NCI-H1092 (cell line): ENCODE measurements at places on chromosomes 16 and 17.

- no peak for DNase-seq
Measured at GRCh38 chr16:24279982-24280515, 23.9 kb downstream of the CACNG3 start.

DNA sequence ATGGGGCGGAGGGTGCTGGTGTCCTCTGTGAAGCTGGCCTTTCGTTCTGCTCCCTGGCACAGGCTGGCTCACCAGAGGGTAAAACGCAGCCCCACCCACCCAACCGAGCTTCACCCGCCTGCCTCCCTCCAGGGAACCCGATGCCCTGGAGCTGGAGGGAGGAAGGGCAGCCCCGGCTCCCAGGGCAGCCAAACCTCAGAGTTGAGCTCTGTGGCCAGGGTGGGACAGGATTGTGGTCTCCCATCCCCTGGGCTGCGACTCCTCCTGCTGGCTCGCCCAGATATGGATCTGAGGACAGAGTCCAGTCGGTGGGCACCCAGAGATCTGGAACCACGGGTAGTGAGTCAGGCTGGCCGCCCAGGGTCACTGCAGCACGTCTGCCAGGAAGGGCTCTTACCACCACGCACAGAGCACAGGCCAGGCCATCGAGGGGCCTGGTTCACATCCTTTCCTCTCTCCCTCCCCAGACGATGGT is 42.6 kb upstream of the CHMP6 start:
- no peak for DNase-seq

GRCh38 chr17:43741636-43742035 is 17.0 kb downstream of the SOST start:
- no peak for DNase-seq

- no peak for DNase-seq
Measured at GRCh38 chr17:31073411-31073810, 21.4 kb upstream of the NF1 start.

GRCh38 chr17:83037084-83037873 is 42.1 kb upstream of the METRNL start:
- no peak for DNase-seq

DNA sequence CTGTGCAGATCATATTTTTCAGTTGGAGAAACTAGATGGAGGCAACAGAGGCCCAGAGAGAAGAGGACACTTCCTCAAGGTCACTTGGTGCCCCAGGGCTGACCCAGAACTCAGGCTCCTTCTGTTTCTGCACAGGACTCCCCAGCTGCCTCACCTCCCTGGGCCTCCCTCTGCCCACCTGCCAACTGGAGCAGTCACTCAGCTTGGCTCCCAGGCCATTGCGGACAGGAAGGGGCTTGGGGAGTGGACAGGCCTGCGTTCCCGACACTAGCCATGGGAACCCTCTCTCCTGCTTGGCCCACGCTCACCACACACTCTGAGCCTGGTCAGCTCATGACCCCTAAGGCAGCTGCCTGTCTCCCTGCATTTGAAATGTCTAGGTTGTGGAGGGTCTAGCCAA is 78.1 kb upstream of the BRD7 start:
- DNase-seq: no peak

- DNase-seq: no peak
Measured at GRCh38 chr16:62751218-62751617, 715.0 kb upstream of the CDH8 start.

GRCh38 chr16:4679156-4679849 is 14.1 kb upstream of the NUDT16L1 start:
- peak; percentile 53 for DNase-seq

- no peak for DNase-seq
Measured at GRCh38 chr17:77354670-77355455, 214.1 kb downstream of the SEC14L1 start.

DNA sequence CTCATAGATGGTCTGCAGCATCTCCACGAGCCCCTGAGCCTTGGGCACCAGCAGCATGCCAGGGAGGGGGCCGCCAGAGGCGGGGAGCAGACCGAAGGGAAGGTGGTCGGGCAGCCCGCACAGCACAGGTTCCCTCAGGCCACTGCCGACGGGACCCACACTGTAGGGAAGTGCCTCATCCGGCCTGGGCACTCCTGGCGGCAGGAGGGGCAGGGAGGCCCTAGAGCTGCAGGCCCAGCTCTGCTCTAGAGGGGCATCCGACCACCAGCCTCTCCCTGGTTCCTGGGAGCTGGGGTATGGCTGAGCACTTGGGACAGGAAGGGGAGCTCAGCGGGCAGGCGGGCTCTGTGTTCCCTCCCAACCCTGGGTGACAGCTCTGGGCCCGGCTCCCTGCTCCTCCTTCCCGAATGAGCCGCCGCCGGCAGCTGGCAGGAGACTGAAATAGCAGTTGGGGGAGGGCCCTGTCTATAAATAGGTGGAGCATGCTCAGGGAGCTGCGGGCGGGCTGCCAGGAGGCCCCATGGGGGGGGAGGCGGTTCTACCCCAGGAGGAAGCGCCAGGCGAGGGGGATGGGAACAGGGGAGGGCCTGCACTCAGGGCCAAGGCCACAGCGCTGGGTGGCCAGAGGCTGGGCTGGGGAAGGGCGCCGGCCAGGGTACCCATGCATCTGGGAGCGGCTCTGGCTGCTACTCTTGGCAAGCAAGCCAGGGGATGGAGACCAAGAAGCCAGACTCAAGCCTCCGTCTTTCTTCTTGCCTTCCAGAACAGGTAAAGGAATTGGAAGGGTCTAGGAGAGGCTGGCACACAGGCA is 12.4 kb downstream of the HDAC5 start:
- peak; percentile 90 for DNase-seq

- no peak for DNase-seq
Measured at GRCh38 chr17:82143333-82143732, 45.3 kb upstream of the FASN start.

- no peak for DNase-seq
Measured at GRCh38 chr17:81992306-81993102, 15.1 kb downstream of the ASPSCR1 start.

GRCh38 chr17:41413353-41413957 is 10.9 kb downstream of the KRT37 start:
- no peak for DNase-seq

DNA sequence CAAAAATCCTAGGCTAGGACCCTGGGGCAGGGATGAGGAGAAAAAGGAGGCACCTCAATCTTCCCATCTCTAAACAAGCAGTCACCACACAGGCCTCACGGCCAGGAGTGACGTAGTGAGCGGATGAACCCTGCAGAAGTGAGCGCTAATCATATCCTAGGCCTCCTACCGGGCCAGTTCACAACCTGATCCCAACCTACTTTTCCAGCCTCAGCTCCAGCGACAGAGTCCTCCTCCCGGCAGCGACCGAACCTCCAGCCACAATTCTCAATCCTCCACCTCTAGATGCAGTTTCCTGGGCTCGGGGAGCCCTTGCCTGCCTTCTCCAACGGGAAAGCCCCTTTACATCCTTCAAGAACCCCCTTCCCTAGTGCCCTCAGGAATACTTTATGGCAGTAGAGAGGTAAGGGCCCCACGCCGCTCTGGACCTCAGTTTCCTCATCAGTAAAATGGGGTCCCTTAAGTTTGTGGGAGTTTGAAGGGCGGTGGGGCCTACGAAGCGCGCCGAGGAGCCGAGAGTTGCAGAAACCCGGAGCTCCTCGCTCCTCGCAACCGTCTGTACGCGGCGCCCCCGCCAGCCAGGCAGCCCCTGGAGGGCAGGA is 1.4 kb downstream of the ZNF668 start:
- no peak for DNase-seq

GRCh38 chr16:54177052-54177861 is 109.3 kb downstream of the IRX3 start:
- no peak for DNase-seq

- DNase-seq: no peak
Measured at GRCh38 chr16:2364638-2365210, 24.2 kb upstream of the ABCA3 start.

DNA sequence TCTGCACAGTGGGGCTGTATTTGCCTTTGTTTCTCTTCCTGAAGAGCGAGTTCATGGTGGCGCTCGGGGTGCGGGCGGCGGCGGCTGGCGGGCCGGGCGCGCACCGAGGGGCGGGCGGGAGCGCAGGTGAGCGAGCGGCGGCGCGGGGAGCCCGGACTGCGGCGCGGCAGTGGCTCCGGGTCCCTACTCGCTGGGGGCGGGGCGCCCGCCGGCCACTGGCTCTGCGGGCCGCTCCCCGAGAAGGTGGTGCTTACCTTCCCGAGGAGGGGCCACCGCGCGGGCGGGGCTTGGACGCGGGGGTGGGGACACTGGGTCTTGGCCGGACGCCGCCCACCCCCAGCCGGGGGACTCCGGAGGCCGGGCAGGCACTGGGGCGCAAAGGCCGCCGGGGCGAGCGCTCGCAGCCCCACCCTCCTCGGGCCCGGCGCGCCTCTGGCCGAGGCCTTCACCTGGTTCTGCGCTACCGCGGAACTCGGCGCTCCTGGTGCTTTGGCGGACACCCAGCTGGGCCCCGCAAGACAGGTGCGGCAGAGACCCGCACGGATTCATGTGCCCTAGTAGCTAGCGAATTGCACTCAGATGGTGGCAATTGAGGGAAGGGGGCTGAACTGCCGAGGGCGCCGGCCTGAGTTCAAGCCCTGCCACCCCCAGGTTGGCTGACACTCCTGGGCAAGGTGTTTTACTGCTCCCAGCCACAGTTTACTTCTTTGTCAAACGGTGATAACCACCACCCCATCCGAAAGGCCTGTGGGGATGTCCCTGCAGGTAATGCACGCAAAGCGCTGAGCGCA is at the start of gene PPL:
Gene PPL, minus strand, starts transcription at position 158 of the 791 bp plus-strand sequence. Its CDS starts 103 bp downstream, at position 55.
- no peak for DNase-seq

DNA sequence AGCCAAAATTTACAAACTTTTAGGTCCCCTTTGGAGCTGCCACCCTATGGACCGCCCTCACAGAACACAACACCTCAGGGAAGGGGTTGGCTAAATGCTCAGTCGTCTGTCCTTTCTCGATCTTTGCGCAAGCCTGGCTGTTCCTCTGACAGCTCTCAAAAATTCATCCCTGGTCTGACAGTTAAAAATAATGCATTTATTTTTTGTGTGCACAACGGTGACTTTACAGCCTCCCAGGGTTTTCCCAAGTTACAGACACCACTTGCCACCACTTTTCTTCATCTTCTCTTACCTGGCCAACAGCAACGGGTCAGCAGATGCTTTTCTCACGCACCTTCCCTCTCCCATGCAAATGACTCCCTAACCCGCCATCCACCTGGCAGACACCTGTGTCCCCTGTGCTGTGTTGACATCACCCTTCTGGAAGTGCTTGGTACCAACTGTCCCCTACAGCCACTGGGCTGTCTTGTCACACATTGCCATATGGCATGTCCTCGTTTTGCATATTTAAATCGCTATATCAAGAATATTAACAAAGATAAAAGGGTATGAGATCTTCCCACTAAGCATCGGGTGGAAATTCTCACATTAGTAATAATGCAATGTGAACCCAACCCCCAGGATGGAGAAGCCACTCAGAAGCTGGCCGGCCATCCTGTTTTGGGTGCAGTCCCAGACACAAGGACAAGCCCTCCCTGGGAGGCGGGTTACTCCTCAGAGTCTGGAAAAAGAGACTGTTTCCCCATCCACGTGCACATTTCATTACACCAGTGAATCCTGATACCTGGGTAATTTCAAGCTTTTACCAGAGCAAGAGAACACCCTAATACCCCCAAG is 187.0 kb downstream of the ZFHX3 start:
- no peak for DNase-seq

DNA sequence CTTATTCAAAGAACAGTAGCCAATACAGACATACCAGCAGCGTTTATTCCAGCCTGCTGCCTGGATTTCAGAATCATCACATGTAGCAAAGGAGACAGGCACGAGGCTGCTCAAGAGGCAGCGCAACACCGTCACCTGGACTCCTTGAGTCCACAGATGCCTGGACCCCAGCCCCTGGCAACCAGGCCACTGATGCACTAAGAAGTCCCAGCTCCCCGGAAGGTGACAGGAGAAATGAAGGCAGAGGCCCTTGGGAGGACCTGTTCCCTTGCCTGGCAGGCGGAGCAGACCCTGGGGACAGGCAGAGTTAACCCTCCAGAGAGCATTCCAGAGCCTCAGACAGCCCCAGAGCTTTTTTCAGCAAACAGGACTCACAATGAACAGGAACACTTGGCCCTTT is 16.5 kb downstream of the SMIM5 start:
- no peak for DNase-seq

GRCh38 chr16:54244061-54244886 is 42.3 kb downstream of the IRX3 start:
- DNase-seq: no peak

- DNase-seq: no peak
Measured at GRCh38 chr16:74438492-74438979, 17.3 kb upstream of the CLEC18B start.

DNA sequence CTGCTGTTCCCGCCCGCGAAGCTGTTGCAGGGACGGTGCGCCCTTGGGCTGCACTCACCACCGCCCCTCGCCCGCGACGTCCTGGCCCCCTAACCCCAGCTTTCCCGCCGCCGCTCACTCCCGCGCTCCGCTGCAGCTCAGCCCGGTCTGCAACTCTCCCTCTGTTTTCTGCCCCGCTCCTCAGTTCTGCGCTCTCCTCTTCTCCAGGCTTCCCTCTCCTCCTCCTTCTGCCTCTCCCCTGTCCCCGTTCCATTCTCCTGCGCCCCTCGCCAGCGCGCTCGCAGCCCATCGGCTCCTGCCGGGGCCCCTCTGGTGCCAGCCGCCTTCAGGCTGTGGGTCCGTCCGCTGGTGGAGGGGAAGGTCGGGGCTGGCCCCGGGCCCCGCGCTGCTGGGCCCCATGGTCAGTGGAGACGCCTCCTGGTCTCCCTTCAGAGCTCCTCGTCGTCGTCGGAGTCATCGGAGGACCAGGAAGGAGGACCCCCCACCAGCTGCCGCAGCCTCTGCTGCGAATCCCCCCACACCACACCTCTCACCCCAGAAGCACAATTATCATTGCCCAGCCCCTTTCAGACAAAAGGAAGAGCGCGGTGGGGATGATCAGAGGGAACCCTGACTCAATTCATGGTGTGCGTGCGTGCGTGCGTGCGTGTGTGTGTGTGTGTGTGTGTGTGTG is 223.2 kb upstream of the FOXF1 start:
- no peak for DNase-seq

DNA sequence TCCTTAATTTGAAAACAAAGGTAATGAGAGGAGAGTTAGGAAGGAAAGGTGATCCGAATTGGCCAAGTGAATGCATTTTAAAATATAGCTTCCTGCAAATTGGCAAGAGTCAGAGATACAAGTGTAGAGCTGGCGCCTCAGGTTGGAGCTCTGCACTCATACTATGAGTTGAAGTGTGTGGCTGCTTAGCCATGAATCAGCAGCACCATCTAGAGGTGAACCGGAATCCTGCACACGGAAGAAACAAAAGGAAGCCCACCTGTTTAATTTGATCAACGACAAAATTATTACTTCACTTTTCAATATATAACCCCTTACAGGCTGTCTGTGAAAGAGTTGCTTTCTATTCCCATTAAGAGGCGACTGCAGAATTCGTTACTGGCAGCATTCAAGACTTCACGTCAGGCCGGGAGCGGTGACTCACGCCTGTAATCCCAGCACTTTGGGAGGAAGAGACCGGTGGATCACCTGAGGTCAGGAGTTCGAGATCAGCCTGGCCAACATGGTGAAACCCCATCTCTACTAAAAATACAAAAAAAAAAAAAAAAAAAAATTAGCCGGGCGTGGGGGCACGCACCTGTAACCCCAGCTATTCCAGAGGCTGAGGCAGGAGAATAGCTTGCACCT is 1253.7 kb upstream of the CDH8 start:
- peak; percentile 9 for DNase-seq

GRCh38 chr17:521561-522325 is 169.1 kb upstream of the RPH3AL start:
- no peak for DNase-seq

GRCh38 chr17:75625813-75626486 is 7.3 kb upstream of the SMIM5 start:
- peak; percentile 11 for DNase-seq
